ENCODE measurements at places on chromosomes 1 and 21.

DNA sequence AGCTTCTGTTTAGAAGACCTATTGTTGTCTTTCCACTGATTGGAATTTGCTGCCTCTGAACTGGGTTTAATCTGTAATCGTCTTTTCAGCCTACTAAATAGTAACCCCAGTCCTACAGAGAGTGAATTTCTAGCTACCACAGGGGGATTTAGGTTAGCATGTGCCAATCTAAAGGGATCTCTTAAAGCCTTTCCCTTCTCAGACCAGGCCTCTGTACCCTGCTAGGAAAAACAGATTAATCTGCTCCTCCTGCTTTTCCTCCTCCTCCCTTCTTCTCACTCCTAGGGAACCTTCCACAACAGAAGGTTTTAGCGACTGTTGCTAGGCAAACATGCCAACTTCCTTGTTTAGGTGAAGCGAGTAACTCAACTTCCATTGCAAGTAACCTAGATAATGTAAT lies 1.3 kb upstream of the RC3H1 start:
- DNase-seq = peak; percentile 69

DNA sequence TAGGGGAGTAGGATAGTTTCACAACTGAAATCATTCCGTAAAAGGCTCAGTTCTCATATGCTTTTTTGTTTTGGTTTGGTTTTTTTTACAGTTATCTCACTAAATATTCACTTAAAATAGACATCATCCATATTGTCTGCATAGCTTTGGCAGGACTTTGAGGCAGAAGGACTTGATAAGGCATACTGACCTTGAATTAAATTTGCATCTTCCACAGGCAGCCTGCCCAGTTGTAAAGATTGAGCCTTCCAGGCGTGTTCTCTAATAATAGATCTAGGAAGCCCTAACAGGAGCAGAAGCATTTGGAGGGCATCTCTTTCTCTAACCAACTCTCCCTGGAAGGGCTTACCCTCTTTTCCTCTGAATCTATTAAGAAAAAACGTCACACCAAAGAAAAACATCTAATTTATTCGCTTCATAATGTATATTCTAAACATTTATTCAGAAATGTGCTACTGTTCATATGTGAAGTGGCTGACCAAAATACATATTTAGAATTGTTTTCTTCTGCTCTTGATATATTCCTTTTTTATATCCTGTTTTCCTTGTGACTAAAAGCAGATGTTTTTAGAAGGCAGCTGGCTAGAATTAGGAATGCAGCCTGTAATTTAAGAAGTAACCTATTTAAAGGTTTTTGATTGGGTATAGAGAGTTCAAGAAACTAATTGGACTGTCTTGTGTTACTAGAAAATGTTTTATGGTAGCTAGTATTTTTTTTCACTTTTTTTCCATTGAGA lies 20.2 kb downstream of the DESI2 start:
- DNase-seq = no peak

GRCh38 chr21:36184545-36184944 lies 27.9 kb downstream of the DOP1B start:
- no peak for DNase-seq

DNA sequence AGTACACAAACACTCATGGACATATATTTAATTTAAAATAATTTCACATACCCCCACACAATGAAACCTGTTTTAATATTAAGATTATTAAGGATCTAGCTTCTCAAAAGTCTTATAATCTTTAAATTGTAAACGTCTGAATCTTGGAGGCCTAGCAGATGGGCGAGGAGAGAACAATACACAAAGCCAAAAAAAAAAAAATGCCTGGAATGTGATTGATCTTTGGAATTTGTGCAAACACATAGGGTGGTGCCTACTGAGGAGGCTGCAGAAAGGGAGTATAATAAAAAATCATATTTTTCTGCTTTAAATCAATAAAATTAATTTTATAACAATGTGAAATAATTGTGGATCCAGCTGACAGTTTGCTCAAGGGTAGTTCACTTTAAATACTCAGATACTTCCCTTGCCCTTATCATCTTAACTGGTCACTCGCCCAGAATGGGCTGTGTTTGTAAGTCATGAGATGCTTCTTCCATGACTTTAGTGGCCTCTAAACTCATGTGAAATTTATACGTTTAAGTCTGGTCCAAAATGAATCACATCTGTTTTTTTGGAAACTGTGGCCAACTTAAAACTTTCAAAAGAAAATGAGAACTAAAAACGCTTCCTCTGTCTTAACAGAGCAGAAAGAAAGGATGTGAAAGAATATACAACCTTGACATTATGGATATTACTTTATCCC lies 802.8 kb upstream of the CXADR start:
- DNase-seq = no peak

DNA sequence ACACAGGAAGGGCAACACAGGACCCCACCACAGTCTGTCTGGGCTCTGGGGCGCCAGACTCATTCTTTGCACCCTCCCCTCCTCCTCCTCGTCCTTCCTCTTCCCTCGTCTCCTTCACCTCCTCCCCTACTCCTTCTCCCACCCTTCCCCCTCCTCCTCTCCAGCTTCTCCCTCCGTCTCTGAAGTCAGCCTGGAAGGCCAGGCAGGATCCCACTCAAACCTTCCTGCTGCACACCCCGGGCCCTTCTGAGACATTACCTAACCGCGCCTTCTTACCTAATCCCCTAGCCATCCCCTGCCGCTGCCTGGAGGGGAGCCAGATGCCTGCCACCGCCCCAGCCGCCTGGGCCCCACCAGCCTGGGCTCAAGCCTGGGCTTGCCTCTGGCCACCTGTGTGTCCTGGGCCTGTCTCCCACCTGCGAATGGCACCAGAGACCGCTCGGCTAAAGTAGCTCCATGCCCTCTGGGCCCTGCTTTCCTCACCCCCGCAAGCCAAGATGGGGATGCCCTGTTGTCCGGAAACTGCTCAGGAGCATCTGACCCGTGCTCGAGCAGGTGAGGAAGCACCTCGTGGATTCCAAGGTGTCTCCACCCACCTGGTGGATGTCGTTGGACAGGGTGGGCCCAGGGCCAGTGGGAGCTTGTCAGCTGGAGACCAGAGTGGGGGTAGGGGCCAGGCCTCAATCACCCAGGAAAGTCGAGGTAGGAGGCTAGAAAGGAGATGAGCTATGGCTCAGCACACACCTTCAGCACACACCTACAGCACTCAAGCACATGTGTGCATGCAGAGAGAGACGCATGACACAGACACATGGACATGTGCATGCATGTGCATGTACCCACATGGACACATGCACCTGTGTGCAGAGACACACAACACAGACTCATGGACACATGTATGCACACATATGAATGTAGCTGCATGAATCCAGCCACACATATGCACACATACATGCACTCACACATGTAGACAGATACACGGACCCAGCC lies 31.9 kb downstream of the WNT9A start:
- no peak for DNase-seq

GRCh38 chr1:43101061-43101460 lies 71.0 kb downstream of the EBNA1BP2 start:
- no peak for DNase-seq

All from astrocyte of the hippocampus (primary cell).